NCI-H1105 treated with DMSO at 0.1 percent for 48 hours (cell line): ENCODE measurements at places on chromosomes 13 and 19.

- no peak for DNase-seq
These were observed 310.3 kb downstream of the KLF5 start for GRCh38 chr13:73369095-73369494.

- DNase-seq = no peak
These were observed 68.6 kb upstream of the MIR17HG start for GRCh38 chr13:91278888-91279287.

GRCh38 chr13:83024955-83025594 is 857.2 kb downstream of the SLITRK1 start:
- no peak for DNase-seq

DNA sequence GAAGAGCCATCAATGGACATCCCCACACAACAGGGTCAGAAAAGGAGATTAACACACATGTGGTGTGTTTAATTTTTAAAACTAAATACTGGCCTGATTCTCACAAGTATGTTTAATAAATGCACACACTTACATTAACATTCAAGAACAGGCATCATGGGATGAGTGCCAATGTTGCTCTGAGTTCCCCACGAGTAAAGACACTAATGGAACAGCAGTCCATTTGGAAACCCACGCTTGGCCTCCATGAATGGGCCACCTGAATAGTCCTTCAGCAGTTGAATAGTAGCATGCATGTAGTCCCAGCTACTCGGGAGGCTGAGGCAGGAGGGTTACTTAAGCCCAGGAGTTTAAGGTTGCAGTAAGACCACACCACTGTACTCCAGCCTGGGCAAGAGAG is 195.2 kb upstream of the IPO5 start:
- no peak for DNase-seq
